Smooth muscle cell of the pulmonary artery (primary cell): ENCODE measurements at places on chromosomes 3 and 15. TPM values are rescaled to one million over a fixed set of nuclear protein-coding genes. Genes with fewer than 3 reads are reported as not detected.

The NEO1 gene
- 28.2 and 61.1 TPM in 2 replicates for total RNA-seq

The SCG5 gene
- 15.9 and 29.6 TPM in 2 replicates for total RNA-seq

The PRR23A gene
- not detected in 2 replicates for total RNA-seq

The NR2E3 gene
- 0.13 and 0.20 TPM in 2 replicates for total RNA-seq

The PROS1 gene
- total RNA-seq, result 18.4 and 72.8 TPM in 2 replicates

The DLEC1 gene
- 0.13 and 0.17 TPM in 2 replicates for total RNA-seq

The ABHD10 gene
- total RNA-seq, result 40.6 and 47.5 TPM in 2 replicates

The FAM3D gene
- not detected in 2 replicates for total RNA-seq

The RNU5B-1 gene
- total RNA-seq, result not detected in 2 replicates

The MAP1A gene
- total RNA-seq, result 96.1 and 105 TPM in 2 replicates

The HMCES gene
- 18.1 and 19.0 TPM in 2 replicates for total RNA-seq

The SLC2A2 gene
- total RNA-seq, result not detected in 2 replicates

The PIGBOS1 gene
- total RNA-seq, result 4.9 and 5.3 TPM in 2 replicates

The GOLGA8G gene
- not detected in 2 replicates for total RNA-seq

The INKA1 gene
- total RNA-seq, result 5.1 and 5.7 TPM in 2 replicates

The MESP2 gene
- total RNA-seq, result 0.66 and 0.78 TPM in 2 replicates

The MKRN2OS gene
- total RNA-seq, result not detected in 2 replicates

The ANKRD34C gene
- not detected in 2 replicates for total RNA-seq

The LRRC15 gene
- 3.8 and 4.2 TPM in 2 replicates for total RNA-seq

The GP9 gene
- total RNA-seq, result not detected in 2 replicates

The GOLGA6L7 gene
- not detected in 2 replicates for total RNA-seq

The GREM1 gene
- total RNA-seq, result 166 and 792 TPM in 2 replicates

The PPP1R14D gene
- not detected in 2 replicates for total RNA-seq
